ENCODE measurements at places on chromosomes 4 and X.

DNA sequence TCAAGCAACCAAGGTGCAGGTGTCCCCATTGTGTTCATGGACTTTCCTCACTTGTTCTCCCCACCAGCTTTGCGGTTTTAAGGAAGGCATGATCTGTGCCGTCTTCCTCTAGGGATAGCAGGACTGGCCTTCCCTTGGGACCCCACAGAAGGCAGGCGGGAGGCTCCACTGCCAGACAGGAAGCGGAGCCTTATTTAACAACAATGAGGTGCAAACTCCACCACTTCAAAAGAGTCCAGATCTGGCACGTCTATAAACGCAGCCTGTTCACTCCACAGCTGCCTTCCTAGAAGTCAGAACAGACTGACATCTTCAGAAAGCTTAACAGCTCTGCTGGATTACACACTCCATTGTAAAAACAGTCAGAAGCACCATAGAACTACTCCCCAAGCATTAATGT is 1.7 kb upstream of the GPR143 start:
- DNase-seq = no peak

DNA sequence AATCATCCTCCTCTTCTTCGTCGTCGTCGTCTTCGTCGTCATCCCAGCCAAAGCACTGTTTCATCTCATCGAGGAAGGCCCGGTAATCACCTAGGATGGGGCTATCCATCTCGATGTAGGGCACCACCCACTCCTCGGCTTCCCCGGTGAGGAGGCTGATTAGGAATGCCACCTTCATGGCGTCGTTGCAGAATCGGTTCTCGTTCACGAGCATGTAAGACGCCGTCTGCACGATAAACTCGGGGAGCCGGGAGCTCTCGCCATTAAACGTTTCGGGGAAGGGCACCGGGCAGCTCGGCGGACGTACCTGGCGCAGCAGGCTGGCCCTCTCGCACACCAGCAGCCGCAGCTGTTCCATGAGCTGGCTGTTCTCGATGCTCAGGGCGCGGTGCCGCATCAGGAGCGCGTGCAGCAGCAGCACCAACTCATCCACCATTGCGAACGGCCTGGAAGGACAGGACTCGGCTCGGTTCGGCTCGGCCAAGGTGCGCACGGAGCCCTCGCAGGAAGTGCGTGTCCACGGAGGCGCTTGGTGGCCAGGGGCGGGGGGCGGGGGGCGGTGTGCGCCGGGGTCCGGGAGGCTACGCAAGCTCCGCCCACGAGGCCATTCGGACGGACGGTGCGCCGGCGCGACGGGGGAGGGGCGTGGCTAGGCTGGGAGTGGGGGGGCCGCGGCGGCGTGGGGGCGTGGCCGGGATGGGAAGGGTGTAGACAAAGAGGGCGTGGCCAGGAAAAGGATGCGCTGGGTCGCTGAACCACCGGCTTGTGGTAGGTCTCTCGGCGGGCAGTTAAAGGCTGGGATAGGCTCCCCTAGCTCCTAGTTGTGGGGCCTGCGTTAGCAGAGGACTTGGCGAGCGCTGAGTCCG is at the start of gene LDOC1:
Gene LDOC1, minus strand, starts transcription at position 544 of the 866 bp plus-strand sequence. Its CDS starts 108 bp downstream, at position 436.
- DNase-seq = peak; percentile 69

GRCh38 chr4:138672393-138672976 is 343.1 kb upstream of the NOCT start:
- no peak for DNase-seq

DNA sequence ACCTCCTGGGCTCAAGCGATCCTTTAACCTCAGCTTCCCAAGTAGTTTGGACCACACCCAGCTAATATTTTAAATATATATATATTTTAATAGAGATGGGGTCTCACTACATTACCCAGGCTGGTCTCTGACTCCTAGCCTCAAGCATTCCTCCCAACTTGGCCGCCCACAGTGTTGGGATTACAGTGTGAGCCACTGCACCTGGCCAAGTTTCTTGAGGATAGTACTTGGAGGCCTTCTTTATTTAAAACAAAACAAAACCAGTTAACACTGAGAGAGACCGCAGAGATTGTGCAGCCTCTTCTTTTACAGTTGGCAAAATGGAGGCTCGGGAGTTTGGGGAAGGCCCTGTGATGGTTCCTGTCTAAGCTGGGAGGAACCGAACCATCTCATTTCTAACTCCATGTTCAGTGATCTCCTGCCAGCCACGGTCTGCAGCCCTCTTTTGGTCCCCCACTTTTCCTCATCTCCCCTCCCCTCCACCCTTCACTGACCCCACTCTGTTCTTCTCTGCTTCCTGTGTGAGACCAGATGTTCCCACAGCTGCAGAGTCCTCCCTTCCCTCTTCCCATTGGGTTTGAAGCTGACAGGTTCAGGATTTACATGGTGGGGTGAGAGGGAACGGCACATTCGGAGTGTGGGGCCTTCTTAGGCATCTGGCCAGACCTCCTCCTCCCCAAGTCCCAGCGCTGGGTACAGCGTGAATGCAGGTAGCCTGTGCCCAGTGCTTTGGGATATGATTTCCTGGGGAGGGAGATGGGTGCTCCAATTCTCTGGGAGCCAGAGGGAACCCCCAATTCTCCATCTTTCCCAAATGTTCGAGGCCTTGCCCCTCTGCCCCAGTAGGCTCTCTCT is 1.4 kb upstream of the SORCS2 start:
- DNase-seq = no peak

Data from activated CD4-positive, alpha-beta T cell treated with anti-CD3 and anti-CD28 coated beads, Interleukin-2, amount 10 ng/mL, durations not matched to agents 7 days and 5 days (primary cell).